Stimulated activated CD4-positive, alpha-beta T cell treated with anti-CD3 and anti-CD28 coated beads, Interleukin-1b, Interleukin-23, amount 100 ng/mL, for 1 hour (primary cell): ENCODE measurements at places on chromosomes 6 and 20.

DNA sequence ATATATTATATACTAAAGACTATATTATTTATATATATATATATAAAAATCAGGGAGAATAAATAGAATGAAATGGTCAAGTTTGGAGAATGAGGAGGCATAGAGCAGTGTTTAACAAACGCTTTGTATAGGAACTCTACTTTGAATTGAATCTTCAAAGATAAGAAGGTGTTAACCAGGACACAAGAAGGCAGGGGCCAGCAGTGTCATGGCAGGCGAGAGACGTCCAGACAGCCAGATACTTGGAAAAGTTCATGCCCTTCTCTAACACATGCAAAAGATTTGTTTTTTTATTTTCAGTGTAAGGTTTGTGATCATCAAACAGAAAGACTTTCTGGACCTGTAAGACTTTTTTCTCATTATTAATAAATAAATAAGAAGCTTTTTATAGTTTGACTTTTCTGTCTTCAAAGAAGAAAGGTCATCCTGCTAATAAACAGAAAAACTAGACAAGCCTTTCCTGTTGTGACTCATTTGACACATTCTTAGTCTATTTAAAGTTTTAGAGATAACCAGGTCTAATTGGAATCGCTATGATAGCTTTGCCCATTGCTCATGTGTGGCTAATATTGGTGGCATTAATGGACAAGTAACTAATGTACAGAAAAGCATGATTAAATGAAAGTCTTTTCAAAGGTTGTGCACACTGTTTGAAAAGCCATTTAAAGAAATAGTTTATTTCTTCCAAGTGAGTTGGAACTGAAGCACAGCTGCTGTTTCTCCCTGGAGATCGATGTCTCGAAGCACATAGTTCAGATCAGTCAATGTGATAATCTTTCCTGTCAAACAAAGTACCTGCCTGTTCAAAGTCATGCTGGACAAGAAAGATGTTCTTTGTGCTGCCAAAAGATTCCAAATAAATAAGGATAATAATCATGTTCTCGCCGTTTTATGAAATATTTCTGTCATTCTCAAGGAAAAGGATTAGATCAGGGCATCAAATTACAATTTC, 420.4 kb upstream of the OPRM1 start:
- DNase-seq = no peak

- no peak for DNase-seq
These were observed 132.6 kb upstream of the RAB32 start for GRCh38 chr6:146410851-146411595.

GRCh38 chr6:4565301-4566250, 210.6 kb upstream of the CDYL start:
- no peak for DNase-seq

GRCh38 chr6:148518511-148519156, 176.0 kb downstream of the SASH1 start:
- no peak for DNase-seq

- DNase-seq = no peak
These were observed 11.2 kb upstream of the GRM1 start for GRCh38 chr6:146017672-146018071.

DNA sequence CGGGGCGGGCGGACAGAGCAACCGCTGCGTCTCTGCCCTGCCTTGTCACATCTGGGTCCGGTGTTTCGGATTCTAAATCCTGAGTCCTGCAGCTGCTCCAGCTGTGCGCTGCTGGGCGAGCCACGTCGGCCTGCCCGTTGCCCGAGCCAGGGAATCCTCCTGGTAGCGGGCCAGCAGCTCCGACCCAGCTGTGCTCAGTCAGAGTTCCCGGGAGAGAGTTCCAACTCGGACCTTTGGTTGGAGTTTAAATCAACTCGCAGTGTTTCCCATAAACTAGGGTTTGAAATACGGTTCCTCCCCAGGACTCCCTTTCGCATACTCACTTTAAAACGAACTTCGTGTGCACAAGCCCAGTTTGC, 315 bp upstream of the PDE10A start:
- DNase-seq = no peak

DNA sequence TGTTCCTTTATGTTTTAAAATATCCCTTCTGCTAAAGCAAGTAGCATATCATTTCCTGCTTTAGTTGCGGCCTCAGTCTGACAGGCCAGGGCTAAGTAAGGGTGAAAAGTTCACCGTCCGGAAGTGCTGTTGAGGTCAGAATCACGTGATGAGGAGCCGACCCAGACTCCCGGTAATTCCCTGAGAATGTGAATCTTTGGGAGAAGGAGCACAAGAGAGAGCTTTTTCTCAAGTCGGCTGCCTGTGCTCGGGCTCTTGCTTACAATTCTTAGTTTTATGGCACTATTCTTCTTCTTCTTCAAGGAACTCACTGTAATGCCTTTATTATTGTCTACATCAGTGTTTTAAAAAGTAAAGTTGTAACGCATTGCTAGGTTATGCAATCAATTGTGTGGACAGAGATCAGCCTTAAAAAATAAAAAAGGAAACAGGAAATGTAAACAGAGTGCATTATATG, 309.3 kb downstream of the PRL start:
- DNase-seq = no peak

- DNase-seq = no peak
These were observed 333.4 kb downstream of the BCKDHB start for GRCh38 chr6:80439721-80440470.

- no peak for DNase-seq
These were observed 128.2 kb downstream of the NCOA3 start for GRCh38 chr20:47629907-47630306.

GRCh38 chr6:142446168-142446567, 144.4 kb downstream of the ADGRG6 start:
- DNase-seq = no peak

GRCh38 chr20:2122936-2123335, 21.3 kb downstream of the STK35 start:
- no peak for DNase-seq

GRCh38 chr6:4264081-4264480, 128.7 kb upstream of the ECI2 start:
- DNase-seq = no peak

DNA sequence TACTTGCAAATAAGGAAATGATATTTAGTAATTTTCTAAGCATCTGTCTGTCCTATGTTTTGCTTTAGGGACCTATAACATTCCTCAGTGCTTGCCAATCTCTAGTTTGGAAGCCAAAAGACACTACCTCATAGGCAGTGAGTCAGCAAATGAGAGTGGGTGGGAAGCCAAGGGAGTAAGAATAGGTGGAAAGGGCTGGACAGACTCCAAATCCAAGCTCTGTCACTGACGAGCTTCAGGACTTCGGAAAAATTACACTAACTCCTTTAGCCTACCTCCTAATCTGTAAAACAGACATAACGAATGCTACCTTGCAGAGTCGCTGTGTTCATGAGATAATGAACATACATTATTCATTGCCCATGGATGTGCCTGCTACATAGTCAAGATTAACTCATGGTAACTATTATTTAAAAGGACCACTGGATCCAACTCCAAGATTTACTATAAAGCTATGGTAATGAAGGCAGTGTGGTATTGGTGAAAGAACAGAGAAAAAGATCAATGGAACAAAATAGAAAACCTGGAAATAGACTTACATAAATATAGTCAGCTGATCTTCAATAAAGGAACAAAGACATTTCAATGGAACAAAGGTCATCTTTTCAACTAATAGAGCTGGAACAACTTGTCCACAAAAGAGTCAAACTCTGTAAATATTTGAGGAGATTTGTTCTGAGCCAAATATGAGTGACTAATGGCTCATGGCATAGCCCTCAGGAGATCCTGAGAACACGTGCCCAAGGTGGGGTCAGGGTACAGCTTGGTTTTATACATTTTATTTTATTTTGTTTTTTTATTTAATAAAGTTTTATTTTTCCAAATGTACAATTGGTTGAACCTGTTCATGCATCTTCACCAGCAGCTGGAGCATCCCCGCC, 64.1 kb downstream of the FAM50B start:
- DNase-seq = no peak

DNA sequence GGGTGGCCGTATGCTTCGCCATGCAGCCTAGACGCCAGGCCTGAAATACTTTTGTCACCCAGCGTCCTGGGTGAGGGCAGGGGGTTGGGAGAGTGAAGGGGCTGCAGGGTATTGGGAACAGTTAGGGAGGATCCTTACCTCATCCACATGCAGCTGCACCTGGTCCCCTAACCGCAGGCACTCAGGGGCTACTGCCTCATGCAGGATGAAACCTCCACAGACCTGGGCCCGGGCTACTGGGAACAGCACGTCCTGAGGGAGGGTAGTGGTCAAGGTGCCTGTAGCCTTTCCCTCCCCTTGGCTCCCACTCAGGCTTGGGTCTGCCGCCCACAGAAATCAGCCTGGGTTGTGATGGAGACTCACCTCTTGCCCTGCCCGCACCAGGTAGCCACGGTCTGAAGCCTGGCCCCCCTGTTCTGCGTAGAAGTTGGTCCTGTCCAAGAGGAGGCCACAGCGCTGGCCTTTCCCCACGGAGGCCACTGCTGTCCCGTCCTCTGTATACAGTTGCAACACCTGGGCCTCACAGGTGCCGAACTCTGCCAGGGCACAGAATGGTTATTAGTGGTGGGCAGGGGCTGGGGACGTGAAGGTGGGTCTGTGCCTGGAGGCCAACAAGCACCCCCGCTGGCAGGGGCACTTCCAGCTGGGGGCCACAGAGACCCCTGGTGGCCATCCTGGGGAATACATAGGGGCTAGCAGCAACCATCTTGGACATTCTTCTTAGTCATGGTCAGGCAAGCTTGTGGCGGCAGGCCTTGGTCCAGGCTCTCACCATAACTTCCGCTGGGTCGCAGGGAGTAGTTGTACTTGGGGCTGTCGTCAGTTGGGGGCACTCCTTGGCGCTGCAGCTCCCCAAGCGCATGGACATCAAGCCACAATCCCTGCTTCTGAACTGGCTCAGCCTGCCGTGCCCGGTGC, 8.6 kb downstream of the AARS2 start:
- no peak for DNase-seq

DNA sequence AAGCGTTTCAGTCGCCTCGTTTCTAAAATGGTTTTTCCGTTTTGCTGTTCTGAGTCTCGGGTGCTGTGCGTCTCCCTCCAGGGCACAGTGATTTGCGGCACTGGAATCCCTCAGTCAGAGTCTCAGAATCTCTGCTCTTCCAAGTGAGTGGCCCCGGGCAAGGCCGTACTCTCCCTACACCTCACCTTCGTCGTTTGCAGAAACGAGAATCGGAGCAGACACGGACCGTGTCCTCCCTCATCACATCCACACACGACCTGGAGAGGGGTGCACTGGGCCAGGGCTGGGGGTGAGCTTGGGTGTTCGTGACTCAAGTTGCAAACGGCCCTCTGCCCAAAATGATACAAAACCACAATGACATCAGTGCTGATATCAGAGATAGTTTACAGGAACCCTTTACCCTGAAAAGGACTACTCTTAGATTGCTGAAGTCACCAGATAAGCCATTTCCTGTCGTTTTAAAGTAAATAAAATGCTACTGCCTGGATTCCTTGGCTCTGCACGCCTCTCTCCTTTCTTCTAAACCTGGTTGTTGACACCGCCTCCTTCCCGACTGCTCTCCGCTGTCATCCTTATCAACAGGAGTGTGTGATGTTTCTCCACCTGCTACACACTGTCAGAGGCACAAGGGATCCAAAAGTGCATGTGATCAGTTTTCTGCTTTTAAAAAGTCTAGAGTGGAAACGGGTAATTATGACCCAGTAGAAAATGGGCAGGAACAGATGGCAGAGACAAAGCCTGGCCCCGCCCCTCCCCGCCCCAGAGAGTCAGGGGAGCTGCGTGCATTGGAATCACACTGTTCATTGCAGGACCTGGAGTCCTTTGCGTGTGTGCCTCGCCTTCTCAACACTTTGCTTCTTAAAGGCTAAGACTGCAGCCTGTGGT, 38.4 kb downstream of the KIF25 start:
- DNase-seq = no peak

- DNase-seq = no peak
These were observed 173.6 kb downstream of the MMS22L start for GRCh38 chr6:97109444-97109843.
